ENCODE measurements at places on chromosomes 6 and 20.
A peak's percentile ranks its signal among the peaks of the same experiment; 100 is the strongest.

- DNase-seq, result peak; percentile 94
Observed at GRCh38 chr6:42043787-42044475, 6.4 kb upstream of the TAF8 start.

DNA sequence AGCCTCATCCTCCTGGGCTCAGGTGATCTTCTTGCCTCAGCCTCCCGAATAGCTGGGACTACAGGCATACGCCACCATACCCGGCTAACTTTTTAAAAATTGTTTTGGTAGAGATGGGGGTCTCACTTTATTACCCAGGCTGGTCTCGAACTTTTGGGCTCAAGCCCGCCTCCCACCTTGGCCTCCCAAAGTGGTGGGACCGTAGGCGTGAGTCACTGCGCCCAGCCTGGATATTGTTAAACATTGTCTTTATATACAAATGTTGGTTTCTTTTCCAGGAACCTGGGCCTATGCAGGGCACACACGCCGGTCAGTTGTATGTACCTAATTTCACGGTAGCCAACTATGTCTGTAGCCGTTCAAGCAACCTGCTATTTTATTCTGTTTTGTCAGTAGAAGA, 60.1 kb downstream of the SYNJ2 start:
- DNase-seq, result no peak

GRCh38 chr6:139642346-139642745, 267.9 kb upstream of the CITED2 start:
- DNase-seq, result no peak

- DNase-seq, result no peak
Observed at GRCh38 chr6:83633149-83633548, 75.8 kb downstream of the SNAP91 start.

- DNase-seq, result no peak
Observed at GRCh38 chr20:41989935-41990635, 371.9 kb upstream of the CHD6 start.

DNA sequence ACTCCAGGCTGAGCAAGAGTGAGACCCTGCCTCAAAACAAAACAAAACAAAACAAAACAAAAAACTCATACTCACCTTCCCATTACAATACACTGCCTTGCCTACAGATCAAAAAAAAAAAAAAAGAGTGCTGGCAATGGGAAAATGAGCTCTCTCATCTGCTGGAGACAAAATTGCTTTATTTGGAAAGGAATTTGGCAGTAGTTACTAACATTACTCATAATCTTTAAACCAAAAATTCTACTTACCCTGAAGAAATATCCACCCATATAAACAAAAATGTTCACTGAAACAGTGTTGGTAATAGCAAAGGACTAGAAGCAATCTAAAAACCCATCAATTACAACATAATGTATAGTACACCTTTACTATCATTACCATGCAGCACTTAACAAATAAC, 120.4 kb downstream of the RNGTT start:
- DNase-seq, result no peak

All from inflammatory macrophage (primary cell).